Effector memory CD8-positive, alpha-beta T cell (primary cell): ENCODE measurements at places on chromosomes 1 and 21.

- no peak for DNase-seq
These were observed 49.1 kb upstream of the CR2 start for GRCh38 chr1:207404849-207405525.

DNA sequence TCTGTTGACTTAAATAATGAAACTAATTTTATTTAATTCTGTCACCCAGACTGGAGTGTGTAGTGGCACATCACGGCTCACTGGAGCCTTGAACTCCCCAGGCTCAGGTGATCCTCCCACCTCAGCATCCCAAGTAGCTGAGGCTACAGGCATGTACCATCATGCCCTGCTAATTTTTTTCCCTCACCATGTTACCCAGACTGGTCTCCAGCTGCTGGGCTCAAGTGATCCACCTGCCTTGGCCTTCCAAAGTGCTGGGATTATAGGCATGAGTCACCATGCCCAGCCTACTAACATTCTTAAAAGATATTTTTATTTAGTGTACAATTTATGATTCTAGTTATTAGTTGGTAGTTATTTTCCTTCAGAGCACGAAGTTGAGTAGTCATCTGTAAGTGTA, 49.5 kb downstream of the NRDC start:
- DNase-seq: no peak

- DNase-seq: no peak
These were observed 100.0 kb upstream of the NRIP1 start for GRCh38 chr21:15164678-15165303.

GRCh38 chr1:65027666-65028358, 61.5 kb upstream of the JAK1 start:
- DNase-seq: no peak

DNA sequence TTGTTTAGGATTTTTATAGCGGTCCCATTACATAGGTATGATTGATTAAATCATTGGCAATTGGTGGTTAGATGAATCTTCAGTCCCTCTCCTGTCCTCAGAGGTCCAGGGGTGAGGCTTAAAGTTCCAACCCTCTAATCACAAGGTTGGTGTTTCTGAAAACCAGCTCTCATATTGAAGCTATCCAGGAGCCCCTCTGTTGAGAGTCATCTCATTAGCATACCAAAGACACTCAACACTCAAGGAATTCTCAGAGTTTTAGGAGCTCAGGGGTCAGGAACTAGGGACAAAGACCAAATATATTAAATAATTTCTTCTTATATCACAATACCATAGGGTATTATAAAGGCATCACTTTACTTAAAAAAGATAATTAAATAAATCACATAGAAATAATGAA, 23.3 kb downstream of the FCRL2 start:
- no peak for DNase-seq

- DNase-seq: no peak
These were observed 542.5 kb upstream of the PKN2 start for GRCh38 chr1:88141499-88142074.

- DNase-seq: no peak
These were observed 25.7 kb downstream of the DMRTB1 start for GRCh38 chr1:53484705-53485477.

GRCh38 chr1:172143384-172144055, 277.0 kb upstream of the C1orf105 start:
- DNase-seq: no peak

DNA sequence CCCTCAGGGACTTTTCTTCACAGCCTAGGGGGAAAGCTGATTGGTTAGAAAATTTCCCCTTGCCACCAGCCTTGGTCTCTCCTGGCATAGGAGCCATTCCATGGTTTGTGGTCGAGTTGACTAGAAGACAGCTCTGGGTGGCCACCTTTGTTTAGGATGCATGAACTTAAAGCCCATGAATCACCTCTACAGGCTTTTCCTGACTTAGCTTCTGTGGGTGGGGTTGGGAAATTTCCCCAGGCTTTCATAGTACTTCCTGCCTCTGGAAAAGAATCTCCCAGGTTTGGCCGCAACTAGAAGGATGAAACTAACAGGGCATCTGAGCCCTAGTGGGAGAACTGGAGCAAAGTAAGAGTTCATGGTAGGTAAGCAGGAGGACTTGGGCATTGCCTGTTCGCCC, 72.6 kb downstream of the SNRPE start:
- no peak for DNase-seq

GRCh38 chr1:26991310-26992116, 2.0 kb upstream of the TRNP1 start:
- no peak for DNase-seq

DNA sequence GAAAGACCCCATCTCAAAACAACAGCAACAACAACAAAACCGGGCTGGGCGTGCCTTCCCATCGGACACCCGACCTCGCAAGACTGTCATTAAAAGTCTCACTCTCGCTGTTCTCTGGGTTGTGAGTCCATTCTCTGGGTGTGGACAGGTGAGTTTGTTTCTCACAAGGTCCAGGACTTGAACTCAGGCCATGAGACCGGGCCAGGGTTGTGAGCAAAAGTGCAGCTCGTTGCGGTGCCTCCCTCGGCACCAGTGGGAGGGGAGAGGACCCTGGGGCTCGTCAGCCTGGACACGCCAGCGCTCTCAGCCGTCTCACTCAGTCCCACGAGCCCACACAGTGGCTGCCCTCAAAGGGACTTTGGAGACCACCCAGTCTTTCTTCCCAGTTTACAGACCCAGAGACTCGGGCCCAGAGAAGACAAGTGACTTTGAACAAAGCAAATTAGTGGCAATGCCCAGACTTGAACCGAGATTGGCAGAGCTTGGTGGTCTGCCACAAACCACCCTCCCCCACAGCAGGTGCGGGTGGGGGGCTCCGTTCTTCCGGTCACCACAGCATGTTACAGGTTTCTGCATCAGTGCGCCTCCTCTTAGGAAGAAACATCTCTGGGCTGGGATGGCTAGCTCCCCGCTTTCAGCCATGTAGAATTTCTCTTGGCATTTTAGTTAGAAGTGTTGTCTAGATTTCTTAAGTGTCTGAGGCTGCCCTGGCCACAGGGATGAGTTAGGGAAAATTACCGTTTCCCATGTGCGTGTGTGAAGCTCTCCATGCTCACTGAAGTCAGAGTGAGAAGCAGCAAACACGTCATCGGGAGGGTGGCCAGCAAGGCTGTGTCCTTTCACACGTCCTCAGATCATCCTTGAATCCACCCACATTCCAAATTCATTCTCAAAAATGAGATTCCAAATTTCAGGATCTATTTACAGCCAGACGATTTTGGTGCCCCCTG, 28.3 kb downstream of the LRRC3 start:
- DNase-seq: no peak

DNA sequence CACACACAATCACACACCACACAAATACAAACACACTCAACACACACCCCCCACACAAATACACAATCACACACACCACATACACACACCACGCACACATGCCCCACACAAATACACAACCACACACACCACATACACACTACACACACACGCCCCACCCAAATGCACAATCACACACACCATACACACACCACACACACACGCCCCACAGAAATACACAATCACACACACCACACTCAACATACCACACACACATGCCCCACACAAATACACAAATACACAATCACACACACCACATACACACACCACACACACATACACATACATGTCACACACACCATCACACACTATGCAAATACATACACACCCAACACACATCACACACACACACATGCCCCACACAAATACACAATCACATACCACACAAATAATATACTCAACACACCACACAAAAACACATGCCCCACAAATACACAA, 50.2 kb downstream of the PRDM15 start:
- no peak for DNase-seq
